OCI-LY7 (cell line): ENCODE measurements at places on chromosomes 16 and 17.

DNA sequence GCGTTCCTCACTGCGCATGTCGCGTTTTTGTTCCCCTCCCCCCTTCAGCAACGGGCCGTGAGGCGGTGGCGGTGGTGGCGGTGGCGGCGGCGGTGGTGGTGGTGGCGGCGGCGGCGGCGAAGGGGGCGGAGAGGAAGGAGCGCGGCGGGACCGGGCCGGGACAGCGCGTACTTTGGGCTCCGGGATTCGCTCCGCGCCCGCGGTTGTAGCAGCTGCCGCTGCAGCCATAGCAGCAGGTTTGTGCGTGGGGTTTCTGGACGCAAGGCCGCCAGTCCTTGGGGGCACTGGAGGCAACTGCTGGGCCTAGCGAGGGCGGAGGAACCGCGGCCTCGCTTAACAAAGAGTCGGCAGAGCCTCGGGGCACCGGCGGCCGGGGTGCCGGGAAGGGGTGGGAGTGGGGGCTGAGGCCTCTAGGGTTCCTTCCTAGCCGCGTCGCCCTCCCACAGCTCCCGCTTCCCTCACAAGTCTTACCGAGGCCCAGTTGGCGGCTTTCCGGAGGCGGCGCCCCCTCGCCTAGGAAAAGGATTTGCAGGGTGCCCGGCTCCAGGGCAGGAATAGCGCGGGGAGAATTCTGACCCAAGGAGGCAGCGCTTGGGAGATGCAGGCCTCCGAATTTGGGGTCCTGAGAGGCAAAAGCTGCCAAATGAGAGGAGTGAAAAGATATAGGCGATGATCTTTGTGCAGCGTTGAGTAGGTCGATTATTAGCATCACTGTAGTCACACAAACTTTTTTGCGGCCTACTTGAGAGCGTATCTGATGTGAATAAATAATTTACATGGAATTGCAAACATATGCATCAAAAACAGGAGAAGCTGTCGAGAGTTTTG, at the start of gene DDX42:
DDX42 (plus strand) TSS at position 30 of the 828 bp plus-strand sequence. CDS start 12,880 bp downstream, outside the sequence.
- DNase-seq: peak; percentile 69

DNA sequence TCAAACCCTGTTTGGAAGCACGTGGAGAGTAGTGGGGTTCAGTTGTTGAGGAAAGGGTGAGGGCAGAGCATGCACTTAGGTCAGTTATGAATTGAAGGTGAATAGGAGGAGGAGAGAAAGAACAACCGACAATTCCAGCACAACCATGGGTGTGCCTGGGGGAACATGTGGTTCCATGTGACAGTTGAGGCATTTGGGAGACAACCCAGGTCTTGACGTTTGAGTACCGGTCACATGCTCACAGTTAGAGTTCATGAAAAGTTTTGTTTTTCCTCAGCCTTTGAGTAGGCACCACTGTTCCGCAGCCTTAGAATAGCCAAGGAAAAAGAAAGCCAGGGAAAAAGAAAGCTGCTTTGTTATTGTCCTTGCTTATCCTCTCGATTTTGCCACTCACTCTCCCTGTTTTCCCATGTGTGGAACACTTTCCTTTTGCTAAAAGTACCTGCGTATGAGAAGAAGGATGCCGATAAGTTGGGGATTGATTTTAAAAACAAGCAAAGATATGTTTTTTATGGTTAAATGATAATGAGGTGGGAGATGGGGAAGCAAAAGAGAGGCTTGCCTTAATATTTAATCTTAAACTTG, 25.6 kb upstream of the ABCC11 start:
- no peak for DNase-seq

- DNase-seq: no peak
These were observed 19.6 kb upstream of the RIPOR1 start for GRCh38 chr16:67509016-67509415.

GRCh38 chr16:59634951-59635350, 900.8 kb upstream of the GOT2 start:
- DNase-seq: no peak

GRCh38 chr17:56313201-56313600, 159.9 kb downstream of the ANKFN1 start:
- DNase-seq: no peak
